Cerebellum (tissue), 4 donors: ENCODE measurements at places on chromosomes 6 and 20.

DNA sequence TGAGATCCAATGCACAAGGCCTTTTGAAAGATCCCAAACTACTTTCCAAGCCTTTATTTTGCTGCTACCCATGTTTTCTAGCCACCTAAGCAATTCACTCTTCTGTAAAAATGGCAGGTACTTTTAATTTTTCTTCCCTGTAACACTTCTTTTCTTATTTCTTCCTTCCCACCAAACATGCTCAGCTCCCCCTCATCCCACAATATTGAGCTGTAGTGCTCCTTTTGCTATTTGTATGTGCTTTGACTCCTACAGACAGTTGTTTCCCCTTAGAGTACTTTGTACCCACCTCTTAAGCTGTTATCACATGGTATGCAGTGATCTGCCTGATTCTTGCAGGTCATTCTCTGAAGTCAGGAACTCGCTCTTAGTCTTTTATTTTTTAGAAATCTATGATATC is 49.3 kb downstream of the QKI start:
- DNase-seq: no peak

DNA sequence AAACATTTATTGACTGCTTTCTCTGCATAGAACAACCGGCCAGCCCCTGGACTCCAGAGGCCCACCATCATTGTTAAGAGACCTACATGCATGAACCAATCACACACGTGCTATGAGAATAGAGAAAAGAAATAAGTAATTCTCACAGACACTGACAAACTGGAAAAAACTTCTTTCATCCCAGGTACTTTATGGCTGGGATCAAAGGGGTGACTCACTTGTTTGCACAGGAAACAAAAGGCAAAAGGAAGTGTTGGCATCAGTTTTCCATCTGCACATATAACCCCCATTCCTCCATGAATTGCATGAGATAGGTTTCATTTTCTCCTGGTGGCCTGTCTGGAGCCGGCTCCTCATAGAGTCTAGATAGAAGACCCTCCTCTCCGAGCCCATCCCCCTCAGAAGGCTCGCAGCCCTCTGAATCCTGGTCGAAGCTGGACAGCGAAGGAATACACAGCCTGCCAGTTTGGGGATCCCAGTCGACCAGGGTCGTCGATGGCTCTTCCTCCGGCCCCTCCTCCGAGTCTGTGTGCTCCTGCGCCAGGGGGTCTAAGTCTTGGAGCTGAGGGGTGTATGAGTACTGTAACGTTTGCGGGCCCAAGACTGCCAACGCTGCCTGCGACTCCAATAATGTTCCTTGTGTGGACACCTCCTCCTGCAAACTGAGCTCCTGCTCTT is 43.3 kb downstream of the IL20RA start:
- no peak for DNase-seq

DNA sequence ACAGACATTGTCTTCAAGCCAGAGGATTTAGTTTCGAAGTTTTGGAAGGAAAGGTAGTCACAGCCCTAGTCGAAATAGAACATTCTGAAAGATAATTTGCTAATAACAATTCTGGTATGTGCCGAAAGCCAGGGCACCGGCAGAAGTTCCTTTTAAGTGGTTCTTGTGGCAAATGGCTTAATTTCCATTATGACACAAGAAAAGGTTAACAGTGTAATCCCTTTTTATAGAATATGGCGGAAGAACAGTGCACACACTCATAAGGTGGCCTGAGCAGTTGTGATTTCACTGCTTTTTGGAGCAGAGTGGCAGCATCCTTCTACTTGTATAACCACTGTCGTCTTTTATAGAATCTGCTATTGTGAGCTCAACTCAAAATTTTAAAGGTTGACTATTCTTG is 152.4 kb downstream of the SASH1 start:
- no peak for DNase-seq

DNA sequence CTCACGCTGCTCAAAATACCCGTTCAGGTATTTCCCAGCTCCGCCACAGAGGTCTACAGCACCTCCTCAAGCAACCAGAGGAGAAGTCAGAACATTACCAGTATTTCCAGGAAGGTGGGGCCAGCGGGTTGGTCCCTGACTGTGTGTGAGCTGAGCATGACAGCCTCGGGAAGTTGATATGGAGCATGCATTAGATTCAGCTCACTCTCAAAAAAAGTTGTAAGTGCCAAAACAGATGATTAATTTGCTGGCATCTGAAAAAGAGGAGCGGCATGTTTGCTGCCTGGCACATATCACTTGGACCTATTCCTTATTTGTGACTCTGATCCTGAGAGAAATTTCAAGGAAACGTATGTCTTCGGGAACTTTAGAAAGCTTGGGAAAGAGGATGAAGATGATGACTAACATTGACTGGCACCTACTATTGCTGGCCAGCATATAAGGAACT is 32.3 kb downstream of the ELOVL2 start:
- no peak for DNase-seq

- no peak for DNase-seq
Measured at GRCh38 chr6:46347669-46348068, 143.6 kb downstream of the RCAN2 start.
